T-cell (primary cell): ENCODE measurements at places on chromosomes 11 and 22. TPM values are rescaled to one million over a fixed set of nuclear protein-coding genes. Genes with fewer than 3 reads are reported as not detected.

The MS4A12 gene
- not detected for total RNA-seq

The MPPED2 gene
- 0.76 TPM for total RNA-seq

The LRRC56 gene
- total RNA-seq, result 5.6 TPM

The OR2AT4 gene
- not detected for total RNA-seq

The OR52E1 gene
- not detected for total RNA-seq

The CRYAB gene
- total RNA-seq, result not detected

The MYEOV gene
- 0.98 TPM for total RNA-seq

The MS4A4A gene
- not detected for total RNA-seq

The CCDC87 gene
- 0.32 TPM for total RNA-seq

The FAM227A gene
- total RNA-seq, result 1.1 TPM

The SPDYC gene
- not detected for total RNA-seq

The P2RY2 gene
- not detected for total RNA-seq

The SEC14L2 gene
- total RNA-seq, result 62.6 TPM

The CNIH2 gene
- 2.2 TPM for total RNA-seq

The PSMD13 gene
- 103 TPM for total RNA-seq

The ELFN2 gene
- 0.36 TPM for total RNA-seq

The C22orf23 gene
- total RNA-seq, result not detected

The SCGB1D2 gene
- total RNA-seq, result not detected

The APOL5 gene
- total RNA-seq, result not detected

The F2 gene
- 0.67 TPM for total RNA-seq

The TMEM218 gene
- 10.3 TPM for total RNA-seq

The DEPDC7 gene
- total RNA-seq, result 5.3 TPM

The GPR83 gene
- 0.16 TPM for total RNA-seq

The UCP2 gene
- total RNA-seq, result 311 TPM

The OR56A1 gene
- total RNA-seq, result not detected

The DERL3 gene
- 1.2 TPM for total RNA-seq

The VSIG10L2 gene
- not detected for total RNA-seq

The RAB39A gene
- total RNA-seq, result not detected

The SYT7 gene
- not detected for total RNA-seq

The PRAME gene
- total RNA-seq, result not detected

The CASP5 gene
- total RNA-seq, result not detected

The KCNK4 gene
- total RNA-seq, result not detected

The C11orf86 gene
- total RNA-seq, result not detected

The NCR3LG1 gene
- total RNA-seq, result 2.6 TPM

The EFCAB6 gene
- 0.32 TPM for total RNA-seq

The SEC14L6 gene
- not detected for total RNA-seq

The MRGPRF gene
- total RNA-seq, result not detected

The KRTAP5-7 gene
- total RNA-seq, result not detected

The SVIP gene
- 53.4 TPM for total RNA-seq

The DDTL gene
- 7.7 TPM for total RNA-seq
